ENCODE measurements at places on chromosomes 6 and 20.

- no peak for DNase-seq
These were observed 43.7 kb downstream of the LRP11 start for GRCh38 chr6:149820506-149820905.

DNA sequence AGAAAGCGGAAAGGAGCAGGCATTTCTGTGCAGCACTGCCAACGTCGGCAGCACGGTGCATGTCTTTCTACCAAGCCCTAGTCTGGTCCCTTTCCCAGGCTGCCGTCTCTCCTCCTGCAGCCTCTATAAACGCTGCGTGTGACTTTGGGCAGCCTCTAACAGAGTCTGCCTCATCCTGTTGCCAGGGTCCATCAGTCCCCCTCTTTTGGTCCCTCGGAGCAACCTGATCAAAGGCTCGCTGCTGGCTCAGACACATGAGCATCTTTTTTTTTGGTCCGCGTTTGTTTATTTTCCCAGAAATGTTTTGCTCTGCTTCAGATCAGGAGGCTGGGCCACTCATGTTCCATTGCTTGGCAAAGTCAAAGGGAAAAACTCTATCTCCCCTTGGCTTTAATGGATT is 166.8 kb upstream of the CST7 start:
- peak; percentile 3 for DNase-seq

DNA sequence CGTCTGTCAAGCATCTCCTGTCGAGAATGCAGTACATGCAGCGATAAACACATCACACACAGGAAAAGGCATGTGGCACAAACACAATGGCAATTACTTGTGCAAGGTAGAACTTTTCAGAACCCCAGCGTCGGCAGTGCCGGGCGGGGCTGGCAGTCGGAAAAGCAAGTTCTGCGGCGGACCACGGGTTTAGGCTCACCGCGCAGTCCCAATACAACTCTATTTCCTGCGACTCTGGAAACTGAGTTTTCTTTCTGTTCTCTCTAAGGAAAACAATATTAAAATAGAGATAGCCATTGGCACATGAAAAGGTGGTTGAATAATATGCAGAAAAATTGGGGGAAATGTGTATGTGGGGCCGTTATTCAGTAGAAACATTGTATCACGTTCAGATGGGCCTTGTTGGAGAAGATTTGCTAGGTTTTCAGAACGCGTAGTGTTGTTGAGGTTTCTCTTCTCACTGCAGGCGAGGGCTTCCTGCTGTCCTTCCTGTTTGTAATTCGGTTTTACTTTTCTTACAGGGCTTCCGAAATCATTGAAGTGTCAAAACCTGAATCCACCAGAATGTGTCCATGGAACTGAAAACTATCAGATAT is 369.5 kb downstream of the THBS2 start:
- DNase-seq, result no peak

DNA sequence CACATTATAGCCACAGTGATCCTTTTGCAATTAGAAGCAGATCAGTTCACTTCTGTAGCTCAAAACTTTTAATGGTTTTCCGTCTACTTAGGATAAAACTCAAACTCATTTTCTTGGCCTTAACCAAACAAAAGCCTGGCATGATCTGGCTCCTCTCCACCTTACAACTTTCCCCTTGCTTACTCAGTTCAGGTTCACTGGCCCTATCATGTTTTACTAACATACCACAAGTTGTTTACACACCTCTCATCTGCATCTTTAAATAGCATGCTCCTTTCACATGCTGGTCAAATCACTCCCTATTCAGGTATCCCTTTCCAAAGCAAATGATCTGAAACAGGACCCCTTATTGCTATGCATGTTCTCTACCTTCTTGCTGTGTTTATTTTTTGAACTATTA is 191.4 kb upstream of the FAM83B start:
- DNase-seq, result no peak

DNA sequence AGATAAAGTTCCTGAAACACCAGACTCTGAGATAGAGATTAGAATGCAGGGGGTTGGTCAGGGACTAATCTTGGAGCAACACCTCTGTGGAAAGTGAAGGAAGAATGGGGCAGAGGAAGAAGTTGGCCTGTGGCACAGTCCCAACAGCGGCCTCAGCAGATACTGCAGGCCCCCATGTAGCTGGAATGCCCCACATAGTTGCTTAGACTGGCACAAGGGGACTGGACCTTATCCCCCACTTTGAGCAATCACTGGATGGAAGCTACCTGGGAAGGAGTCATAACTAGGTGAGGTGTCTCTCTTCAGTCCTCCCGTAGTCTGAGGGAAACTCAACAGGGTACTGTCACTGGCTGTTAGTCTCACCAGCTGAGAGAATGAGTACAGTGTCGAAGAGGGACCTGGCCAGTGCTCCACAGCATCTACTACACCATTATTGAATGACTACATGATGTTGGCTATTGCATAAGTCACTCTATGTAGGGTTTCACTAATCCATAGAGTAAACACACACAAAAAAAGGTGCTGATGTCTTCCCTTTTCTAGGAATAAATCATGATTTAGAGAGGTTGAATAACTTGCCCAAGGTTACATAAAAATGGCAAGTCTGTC is 47.5 kb downstream of the ADGRG6 start:
- no peak for DNase-seq

DNA sequence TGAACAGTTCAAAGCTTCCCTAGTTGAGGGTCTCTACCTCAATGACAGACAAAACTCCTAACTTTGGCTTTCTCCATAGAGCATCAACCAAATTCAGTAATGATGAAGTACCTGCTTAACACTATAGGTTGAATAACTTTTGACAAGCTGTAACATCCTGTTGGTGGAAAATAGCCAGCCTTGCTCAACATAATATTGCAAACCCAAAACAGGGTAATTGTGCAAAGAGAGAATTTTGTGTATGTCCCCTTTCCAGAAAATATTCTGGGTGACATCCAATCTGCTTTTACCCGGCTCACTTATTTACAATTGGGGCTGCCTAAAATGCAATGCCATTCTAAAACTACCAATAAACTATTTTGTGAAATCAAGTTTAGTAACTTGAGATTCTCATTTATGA is 72.8 kb downstream of the ATXN1 start:
- DNase-seq, result no peak

DNA sequence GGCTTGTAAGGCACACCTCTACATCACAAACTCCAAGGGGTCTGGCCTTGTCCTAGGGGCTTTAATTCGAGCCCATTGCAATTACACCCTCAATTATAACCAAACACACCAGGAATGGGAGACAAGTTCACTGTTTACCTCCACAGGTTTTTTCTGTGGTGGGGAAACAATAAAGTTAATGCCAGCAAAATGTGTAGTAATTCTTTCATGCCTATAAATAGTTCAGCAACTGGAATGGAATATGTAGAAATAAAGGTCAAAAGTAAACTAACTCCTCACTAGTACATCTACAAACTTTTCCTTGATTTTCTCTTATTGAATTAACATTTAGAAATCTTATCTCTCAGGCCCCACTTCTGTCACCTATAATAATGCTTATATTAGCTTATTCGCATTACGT is 27.1 kb upstream of the RIPK1 start:
- DNase-seq, result no peak

GRCh38 chr20:4904127-4904860 is 97.0 kb downstream of the SLC23A2 start:
- no peak for DNase-seq

GRCh38 chr6:41209547-41210320 is 8.8 kb upstream of the TREML2 start:
- no peak for DNase-seq

- no peak for DNase-seq
These were observed 125.1 kb downstream of the PKHD1 start for GRCh38 chr6:51962354-51962753.

DNA sequence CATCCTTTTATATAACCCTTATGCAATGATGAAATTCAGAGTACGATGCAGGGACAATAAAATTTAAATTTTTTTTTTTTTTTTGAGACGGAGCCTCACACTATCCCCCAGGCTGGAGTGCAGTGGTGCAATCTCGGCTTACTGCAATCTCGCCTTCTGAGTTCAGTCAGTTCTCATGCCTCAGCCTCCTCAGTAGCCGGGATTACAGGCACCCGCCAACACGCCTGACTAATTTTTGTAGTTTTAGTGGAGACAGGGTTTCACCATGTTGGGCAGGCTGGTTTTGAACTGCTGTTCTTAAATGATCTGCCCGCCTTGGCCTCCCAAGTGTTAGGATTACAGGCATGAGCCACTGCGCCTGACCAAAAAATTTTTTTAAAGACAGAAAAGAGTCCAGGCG is 15.2 kb downstream of the MTO1 start:
- DNase-seq, result no peak

DNA sequence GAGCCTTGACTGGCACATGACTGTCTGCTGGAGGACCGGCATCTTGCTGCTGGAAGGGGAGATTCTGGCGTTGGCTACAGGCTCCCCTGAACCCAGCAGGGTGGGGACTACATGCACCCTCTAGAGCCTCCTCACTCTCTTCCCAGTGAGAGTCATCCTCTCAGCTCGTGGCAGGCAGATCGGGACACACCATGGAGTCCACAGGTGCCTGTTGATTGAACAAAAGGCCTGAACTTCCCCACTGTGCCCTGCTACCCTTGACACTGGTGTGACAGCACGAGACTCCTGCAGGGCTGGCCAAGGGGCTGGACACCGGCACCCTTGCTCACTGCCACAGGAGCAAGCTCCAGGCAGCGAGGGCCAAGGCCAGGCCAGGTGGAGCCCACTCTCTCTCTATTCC is 8.2 kb downstream of the FRMD1 start:
- DNase-seq, result no peak

DNA sequence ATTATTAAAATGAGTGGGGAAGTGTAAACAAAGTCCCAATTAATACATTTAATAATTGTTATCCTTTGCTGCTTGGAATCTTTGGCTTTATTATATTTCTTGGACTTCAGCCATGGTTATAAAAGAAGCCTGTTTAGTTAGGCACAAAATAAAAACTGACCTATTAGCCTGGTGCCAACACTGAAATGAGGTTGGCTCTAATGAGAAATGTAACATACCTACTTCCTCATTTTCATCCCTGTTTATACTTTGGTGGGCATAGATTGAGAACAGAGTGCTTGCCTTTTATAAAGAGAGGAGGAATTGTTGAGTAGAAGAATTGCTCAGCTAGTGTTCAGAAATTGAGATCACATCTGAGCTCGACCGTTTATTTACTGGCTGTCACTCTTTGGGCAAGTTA is 471.3 kb downstream of the UTRN start:
- no peak for DNase-seq

DNA sequence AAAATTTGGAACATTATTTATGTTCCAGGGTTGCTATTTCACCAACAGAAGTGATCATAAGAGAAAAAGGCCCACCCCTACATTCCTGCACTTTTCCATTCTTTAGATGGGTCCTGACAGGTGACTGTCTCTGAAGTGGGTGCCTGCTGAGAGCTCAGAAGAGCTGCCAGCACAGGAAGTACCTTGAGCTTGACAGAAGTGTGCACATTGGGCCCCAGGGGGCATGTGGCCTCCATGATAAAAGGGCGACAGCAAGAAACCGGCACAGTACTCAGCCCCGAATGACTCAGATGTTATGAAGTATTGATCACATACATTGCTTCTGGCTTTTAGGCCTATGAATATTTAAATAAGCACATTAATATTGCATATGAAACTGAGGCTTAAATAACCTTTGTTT is 150.4 kb downstream of the PCSK2 start:
- no peak for DNase-seq

DNA sequence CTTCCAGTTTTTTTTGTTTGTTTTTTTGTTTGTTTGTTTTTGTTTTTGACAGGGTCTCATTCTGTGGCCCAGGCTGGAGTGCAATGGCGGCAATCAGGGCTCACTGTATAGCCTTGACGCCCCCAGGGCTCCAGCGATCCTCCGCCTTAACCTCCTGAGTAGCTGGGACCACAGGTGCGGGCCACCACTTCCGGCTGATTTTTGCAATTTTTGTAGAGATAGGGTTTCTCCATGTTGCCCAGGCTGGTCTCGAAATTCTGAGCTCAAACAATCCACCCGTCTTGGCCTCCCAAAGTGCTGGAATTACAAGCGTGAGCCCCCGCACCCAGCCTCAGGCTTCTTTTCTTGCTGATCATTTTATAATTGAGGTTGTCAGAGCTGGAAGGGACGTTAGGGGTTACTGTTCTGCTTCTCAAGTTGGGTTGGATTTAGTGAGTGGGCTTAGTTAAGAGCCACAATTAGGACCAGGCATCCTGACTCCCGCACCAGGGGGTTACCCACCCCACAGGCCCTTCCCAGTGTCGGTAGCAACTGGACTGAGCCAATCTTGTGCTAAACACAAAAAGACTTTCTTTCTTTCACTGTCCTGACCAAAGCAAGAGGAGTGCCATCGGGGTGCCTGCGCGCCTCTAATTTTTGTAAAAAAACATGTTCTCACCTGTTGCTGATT is 13.1 kb upstream of the ZSCAN9 start:
- no peak for DNase-seq

- no peak for DNase-seq
These were observed 8.6 kb upstream of the ASIP start for GRCh38 chr20:34232494-34233087.

DNA sequence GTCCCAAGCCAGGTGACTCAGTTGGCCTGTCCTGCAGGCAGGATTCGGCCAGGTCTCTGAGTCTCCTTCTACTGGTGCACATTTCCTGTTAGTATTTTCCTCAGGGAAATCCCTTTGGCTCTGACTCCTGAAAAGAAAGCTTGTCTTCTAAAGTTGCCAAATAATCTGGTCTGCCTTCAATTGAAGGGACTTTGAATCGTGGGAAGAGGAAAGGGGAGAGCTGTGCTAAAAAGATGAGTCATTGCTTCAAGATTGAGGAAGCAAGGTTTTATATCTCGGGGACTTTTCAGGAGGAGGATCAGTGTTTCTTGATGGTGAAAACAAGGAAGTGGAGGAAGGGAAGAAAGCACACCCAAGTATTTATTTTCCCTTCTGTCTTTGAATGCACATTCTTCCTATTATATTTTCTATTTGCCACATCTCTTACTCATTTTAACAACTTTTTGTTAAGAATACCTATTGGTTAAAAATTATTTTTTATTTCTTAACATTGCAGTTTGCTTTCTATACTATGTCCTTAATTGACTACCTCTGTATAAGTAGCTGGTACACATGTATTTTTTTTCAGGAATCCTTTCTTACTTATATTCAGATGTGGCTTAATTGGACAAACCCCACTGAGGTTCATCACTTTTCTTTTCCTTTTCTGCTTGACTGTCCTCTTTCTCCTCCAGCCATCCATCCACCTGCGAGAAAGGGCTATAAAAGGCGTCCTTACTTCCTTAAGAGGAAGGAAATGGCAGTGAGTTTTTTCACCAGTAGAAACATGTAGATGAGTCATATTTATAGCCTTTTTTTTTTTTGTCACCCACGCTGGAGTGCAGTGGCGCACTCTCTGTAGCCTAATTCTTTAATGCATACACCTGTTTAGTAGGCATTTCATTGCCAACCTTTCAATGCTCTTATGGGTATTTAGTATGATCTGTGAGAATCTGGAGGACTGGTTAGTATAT is 15.0 kb upstream of the IFNGR1 start:
- no peak for DNase-seq

GRCh38 chr20:24362080-24362479 is 107.3 kb upstream of the SYNDIG1 start:
- DNase-seq, result no peak

DNA sequence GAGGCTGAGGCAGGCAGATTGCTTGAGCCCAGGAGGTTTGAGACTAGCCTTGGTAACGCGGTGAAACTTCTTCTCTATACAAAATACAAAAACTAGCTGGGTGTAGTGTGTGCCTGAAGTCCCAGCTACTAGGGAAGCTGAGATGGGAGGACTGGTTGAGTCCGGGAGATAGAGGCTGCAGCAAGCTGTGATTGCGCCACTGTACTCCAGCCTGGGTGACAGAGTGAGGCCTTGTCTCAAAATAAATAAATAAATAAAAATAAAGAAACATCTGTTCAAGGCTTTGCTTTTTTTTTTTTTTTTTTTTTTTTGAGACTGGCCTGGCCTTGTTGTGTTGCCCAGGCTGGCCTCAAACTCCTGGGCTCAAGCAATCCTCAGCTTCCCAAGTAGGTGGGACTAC is 23.7 kb upstream of the SLC23A2 start:
- DNase-seq, result no peak

Measured in body of pancreas (tissue), 4 donors.